ENCODE measurements at places on chromosomes 1 and 21. TPM values are rescaled to one million over a fixed set of nuclear protein-coding genes. Genes with fewer than 3 reads are reported as not detected.
A peak's percentile ranks its signal among the peaks of the same experiment; 100 is the strongest.

- no peak for DNase-seq
Measured at GRCh38 chr1:167871331-167871730, 42.6 kb downstream of the ADCY10 start.

DNA sequence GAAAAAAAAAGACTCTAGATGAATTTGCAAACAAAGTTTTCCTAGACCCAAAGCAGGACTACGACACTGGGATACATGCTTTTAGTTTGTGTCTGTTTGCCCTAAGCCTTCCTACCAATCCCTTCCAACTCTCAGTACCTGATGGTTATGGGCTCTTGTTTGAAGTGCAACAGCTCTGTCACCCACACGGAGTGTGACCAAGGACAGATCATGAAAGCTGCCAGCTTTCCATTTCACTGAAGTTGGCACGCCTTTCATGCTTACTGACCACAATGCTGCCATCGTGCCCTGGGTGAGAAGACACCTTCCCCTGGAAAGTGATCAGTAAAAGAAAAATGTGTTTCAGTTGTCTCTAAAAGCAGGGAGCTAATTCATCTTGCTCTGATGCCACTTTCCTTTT is 312.5 kb upstream of the PTBP2 start:
- no peak for DNase-seq

GRCh38 chr1:172417557-172417956 is 2.9 kb upstream of the C1orf105 start:
- DNase-seq, result no peak

GRCh38 chr21:25421321-25422028 is 185.8 kb downstream of the MRPL39 start:
- DNase-seq, result no peak

GRCh38 chr1:68908316-68908715 is 411.4 kb upstream of the DEPDC1 start:
- no peak for DNase-seq

GRCh38 chr1:10210841-10211804 is 753 bp downstream of the KIF1B start:
- peak; percentile 94 for DNase-seq

GRCh38 chr1:10724948-10725847 is 71.2 kb downstream of the CASZ1 start:
- peak; percentile 71 for DNase-seq

DNA sequence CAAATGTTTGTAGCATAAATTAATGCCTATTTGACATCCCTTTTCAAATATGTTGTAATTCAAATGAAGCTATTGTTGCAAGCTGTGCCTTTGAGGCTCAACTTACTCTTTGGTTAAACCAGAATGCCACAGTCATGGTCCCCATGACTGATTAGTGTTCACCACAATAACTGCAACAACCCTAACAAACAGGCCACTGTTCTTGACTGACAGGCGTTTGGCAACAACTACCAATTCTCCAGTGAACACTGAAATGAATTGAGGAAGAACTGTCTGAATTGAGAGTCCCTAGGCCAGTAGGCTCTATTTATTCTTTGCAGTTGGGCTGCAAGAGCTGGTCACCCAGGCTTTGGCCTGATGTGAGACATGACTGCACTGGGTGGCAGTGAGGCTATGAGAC is 6.6 kb upstream of the TMEM167B start:
- no peak for DNase-seq

DNA sequence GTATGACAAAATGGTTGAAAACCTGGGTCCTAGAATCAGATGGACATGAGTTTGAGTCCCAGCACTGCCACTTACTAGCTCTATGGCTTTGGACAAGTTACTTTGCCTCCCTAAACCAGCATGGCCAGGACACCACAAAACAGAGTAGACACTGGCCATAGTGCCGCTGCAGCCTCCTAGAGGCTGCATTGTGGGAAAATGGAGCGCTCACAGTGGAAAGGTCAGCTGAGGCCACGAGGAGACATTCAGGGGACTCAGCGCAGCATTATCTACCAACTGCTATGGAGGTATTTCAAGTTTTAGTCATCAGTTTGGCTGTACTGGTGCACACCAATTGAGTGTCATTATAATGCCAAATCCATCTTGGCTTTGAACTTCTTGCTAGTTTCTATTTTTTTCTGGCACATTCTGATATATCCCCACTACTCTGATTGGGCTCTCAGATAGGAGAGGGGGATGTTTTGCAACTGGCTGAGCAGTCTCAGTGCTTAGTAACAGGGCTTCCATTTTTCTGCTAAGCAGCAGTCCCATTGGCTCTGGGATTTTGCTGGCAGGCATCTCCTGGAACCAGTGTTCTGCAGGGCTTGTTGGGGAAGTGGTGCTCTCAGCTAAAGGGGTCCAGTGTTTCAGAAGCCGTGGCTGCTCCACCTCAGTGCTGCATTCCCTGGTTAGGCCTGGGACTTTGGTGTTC is 16.2 kb downstream of the NT5C1A start:
- no peak for DNase-seq

- DNase-seq, result no peak
Measured at GRCh38 chr1:95195046-95195445, 39.0 kb upstream of the RWDD3 start.

GRCh38 chr1:75083223-75083622 is 51.0 kb upstream of the LHX8 start:
- DNase-seq, result no peak

GRCh38 chr1:50264590-50264989 is 155.9 kb downstream of the ELAVL4 start:
- DNase-seq, result no peak

- peak; percentile 37 for DNase-seq
Measured at GRCh38 chr21:44881198-44881872, 7.8 kb upstream of the PTTG1IP start.

DNA sequence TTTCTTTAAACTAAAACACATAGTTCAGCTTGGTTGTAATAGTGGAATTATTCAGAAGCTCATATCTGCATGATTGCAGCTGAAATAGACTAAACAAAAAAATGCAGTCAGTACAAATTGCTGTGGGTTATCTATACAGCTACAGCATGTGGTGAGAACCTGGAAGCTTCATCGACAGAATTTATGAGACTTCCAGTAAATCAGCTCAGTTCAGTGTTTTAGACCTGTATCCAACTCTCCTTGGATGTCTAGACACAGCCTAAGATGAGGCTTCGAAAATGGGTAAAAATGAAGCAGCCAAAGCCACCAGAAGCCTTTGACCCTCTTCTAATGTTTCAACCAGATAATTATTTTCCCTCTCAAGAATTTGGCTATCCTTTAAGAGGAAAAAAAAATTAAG is 127.1 kb upstream of the C1orf105 start:
- DNase-seq, result no peak

- no peak for DNase-seq
Measured at GRCh38 chr1:203166192-203166940, 9.3 kb downstream of the MYBPH start.

The PTGFRN gene
- total RNA-seq, result 81.5 TPM

The LY9 gene
- total RNA-seq, result not detected

The PTCH2 gene
- 0.30 TPM for total RNA-seq

The PTPRC gene
- 7.2 TPM for total RNA-seq

The TSACC gene
- total RNA-seq, result not detected

The TACSTD2 gene
- total RNA-seq, result not detected

The BPNT1 gene
- total RNA-seq, result 19.9 TPM

The KRTAP13-2 gene
- not detected for total RNA-seq

The CDC42 gene
- 137 TPM for total RNA-seq

The LCE6A gene
- not detected for total RNA-seq

The IQGAP3 gene
- 0.56 TPM for total RNA-seq

The LIPI gene
- total RNA-seq, result not detected

The KRTAP21-2 gene
- total RNA-seq, result not detected

All from Right ventricle myocardium superior (tissue), 1 donor.